ENCODE measurements at places on chromosomes 5 and 9. TPM values are rescaled to one million over a fixed set of nuclear protein-coding genes. Genes with fewer than 3 reads are reported as not detected.

Gene AK8
- polyA plus RNA-seq, result 5.1 TPM

Gene TOR4A
- 8.1 TPM for polyA plus RNA-seq

Gene GFRA3
- polyA plus RNA-seq, result 3.2 TPM

Gene PRDM9
- polyA plus RNA-seq, result not detected

Gene C1QTNF3
- polyA plus RNA-seq, result 56.7 TPM

Gene CYLC2
- polyA plus RNA-seq, result not detected

Gene TCF7
- polyA plus RNA-seq, result 13.2 TPM

- DNase-seq, result peak; percentile 35
These were observed 217.0 kb downstream of the TMEM38B start for GRCh38 chr9:105911104-105911911.

GRCh38 chr5:2143646-2144353 is 261.1 kb upstream of the IRX4 start:
- no peak for DNase-seq

- no peak for DNase-seq
These were observed 145.9 kb downstream of the PCSK1 start for GRCh38 chr5:96287136-96287535.

- DNase-seq, result no peak
These were observed 61.2 kb downstream of the COL15A1 start for GRCh38 chr9:99004717-99005460.

DNA sequence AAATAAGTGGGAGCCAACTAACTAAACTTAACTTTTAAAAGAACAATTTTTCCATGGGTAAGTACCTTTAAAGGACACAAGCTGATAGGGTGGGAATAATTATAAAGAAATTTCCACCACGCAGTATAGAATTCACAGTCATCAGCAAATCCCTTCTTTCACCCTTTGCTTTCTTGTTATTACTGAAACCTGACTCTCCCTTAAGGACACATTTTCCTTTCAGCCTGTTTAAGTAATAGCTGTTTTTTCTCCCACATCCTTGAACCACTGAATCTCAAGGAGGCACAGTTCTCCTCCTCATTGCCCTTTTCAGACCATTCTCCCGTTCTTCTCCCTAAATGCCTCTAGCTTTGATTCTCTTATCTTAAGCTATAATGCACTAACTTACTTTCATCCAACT is 6.3 kb downstream of the C5orf15 start:
- DNase-seq, result no peak

DNA sequence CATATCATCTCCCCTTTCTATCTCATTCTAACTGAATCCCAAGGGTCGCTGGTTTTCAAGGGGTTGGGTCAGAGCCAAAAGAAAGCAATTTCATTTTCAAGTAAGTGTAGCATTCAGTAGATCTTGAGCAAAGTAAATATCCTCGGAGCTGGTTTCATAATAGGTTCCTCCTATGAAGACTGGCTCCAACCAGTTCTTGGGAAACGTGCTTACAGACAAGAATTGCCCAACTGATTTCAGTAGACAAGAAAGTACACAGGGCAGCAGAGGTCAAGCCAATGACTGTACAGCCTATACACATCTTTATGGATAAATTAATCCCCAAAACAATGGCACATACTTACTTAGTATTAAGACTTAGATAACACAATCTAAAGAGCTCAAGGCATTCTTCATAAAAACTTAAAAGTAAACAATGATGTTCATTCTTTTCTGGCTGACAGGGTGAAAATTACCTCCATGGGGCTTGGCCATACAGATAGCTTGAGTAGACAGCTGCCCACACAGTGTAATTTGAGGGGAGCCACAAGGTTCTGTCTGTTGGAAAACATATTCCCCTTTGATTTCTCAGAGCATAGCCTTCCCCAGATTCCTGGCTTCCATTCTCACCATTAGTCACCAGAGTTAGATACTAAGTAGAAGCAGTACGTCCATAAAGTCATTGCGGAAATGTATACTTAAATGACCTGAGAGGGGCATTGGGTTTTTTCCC is 163.9 kb downstream of the ARRDC3 start:
- no peak for DNase-seq

DNA sequence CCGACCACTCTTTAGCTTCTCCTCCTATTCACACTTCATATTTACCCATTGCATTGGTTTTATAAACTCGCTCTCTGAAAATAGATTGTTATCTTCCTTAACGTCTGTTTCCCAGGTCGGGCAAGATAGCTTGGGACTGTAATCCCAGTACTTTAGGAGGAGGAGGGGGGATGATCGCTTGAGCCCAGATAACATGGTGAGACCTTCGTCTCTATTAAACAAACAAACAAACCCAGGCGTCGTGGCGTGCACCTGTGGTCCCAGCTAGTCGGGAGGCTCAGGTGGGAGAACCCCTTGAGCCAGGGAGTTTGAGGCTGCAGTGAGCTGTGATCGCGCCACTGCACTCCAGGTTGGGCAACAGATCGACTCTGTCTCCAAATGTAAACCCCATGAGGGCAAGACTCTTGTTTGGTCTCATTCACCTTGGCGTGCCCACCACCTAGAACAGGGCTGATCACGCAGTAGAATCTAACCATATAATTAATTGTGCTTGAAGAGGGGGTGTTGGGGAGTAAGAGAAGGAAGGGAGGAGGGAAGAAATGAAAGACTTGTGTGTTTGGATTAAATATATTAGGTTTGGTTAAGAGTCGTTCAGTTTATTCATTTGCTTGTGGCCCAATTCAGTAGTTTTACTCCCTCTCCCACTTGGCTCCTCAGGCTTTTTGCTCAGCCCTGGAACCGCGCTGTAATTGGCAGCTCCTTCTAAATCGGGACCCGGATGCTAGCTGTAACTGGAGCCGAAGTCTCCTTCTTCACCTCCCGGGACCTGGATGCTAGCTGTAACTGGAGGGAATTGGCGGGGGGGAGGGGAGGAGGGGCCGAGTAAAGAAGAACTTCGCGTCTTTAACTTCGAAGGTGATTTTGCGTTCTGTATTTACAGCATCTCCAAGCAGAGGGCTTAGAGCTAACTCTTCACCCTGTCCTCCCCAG is 24.9 kb downstream of the CDKN2A start:
- no peak for DNase-seq

DNA sequence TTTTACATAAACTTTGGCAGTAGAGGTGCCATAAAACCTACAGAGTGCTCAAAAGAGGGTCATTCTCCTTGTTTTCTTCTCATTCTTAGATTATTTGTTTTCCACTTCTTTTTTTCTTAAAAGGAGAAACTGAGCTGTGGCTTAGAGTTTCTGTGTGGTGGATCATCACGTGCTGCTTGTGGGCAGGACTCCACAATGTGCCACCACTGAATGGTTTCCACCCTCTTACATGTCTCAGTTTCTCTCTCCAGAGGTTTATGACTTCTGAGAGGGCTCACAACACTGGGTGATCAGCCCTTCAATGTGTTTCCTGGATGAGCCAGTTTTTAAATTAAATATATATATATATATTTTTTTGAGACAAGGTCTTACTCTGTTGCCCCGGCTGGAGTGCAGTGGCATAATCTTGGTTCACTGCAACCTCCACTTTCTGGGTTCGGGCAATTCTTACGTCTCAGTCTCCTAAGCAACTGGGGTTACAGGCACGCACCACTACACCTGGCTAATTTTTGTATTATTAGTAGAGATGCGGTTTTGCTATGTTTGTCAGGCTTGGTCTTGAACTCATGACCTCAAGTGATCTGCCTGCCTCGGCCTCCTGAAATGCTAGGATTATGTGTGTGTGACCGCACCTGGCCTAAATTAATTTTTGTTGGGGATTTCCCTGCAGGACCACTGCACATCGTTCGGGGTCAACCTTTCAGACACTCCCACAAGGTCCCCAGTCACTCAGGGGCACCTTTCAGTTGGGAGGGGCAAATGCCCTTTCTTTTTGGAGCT is 3.1 kb upstream of the UNC13B start:
- no peak for DNase-seq

DNA sequence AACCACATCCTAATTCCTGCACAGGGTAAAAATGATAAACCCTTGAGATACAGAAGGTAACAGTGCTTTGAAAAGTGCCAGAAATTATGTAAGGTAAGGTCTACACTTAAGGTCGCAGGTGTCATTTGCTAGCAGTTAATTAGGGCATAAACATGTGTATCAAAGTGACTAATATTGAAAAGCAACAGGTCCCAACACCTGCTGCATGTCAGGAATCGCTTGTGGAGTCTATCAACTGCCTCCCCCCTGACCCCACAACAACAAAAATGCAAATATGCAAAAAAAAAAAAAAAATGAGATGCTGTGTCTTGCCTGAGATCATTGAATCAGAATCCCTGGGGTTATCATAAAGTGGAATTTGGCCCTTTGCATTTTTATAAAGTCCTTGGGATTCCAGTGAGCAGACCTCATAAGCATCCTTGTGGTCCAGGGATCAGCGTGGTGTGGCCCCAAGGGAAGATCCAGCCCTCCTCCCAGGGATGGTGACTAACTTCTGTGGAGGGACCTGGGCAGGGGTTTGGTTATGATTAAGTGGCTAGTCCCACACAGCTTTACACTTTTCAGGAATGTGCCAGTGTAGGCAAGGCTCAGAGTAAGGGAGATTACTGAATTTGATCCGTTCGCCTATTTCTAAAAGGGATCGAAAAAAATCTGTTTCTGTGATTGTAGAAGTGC is 92.5 kb upstream of the TNFSF8 start:
- DNase-seq, result no peak

DNA sequence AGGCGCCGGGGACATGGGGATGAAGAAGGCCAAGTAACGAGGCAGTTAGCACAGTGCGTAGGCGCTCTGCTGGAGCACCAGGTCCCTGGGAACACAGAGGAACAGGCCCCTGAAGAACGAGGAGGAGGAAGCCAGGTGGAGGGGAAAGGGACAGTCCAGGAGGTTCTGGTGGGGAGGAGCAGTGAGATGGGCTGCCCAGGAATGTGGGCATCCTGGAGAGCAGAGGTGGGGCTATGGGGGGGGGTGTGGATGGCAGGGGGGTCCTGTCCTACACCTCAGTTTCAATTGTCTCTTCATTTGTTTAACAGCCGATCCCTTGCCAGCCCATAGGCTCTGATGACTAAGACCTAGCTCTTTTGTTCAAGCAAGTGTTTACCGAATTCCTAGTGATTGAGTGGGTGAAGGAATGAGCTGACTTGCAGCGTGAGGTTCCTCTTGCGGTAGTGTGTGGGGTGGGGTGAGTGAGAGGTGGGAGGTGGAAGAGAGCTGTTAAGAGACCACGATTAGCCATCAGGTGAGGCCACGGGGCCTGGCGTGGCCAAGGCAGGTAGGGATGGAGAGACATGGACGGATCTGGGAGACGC is 8.4 kb upstream of the PHYHD1 start:
- no peak for DNase-seq

GRCh38 chr5:147927901-147928300 is 21.6 kb upstream of the C5orf46 start:
- no peak for DNase-seq

DNA sequence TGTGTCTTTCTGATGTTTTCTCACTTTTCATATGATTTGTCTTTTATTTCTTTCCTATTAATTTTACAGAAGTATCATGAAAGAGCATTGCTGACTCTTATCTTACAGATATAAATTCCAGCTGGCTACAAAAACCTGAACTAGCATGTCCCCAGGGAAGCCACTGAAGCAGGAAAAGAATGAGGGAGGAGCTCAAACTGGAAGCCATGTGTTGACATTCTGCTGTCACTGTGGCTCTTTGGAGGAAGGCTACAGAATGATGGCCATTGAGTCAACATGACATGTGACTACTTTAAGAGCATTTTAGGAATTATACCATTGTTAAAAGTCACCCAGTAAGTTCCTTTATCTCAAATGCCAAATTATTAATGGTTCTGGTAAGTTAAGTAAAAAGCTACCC is 638.3 kb upstream of the DMAC1 start:
- DNase-seq, result no peak

DNA sequence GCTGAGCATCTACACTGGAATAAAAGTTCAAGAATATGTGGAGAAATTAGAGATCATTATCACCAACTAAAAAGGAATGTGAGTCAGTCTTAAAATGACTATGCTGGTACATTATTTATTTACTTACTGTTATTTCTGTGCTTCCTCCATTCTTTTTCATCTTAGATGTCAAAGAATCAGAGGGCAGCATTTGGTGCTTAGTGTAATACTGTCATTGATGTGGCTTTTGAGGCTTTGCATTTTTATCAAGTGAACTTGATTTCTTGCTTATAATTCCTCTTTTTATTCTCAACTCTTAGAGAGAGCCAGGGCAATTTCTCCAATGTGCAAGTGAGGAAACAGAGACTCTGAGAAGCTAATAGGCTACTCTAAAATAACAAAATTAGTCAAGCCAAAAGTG is 163.7 kb upstream of the TRPC7 start:
- no peak for DNase-seq

- no peak for DNase-seq
These were observed 131.5 kb downstream of the MARCHF11 start for GRCh38 chr5:16048132-16048531.

DNA sequence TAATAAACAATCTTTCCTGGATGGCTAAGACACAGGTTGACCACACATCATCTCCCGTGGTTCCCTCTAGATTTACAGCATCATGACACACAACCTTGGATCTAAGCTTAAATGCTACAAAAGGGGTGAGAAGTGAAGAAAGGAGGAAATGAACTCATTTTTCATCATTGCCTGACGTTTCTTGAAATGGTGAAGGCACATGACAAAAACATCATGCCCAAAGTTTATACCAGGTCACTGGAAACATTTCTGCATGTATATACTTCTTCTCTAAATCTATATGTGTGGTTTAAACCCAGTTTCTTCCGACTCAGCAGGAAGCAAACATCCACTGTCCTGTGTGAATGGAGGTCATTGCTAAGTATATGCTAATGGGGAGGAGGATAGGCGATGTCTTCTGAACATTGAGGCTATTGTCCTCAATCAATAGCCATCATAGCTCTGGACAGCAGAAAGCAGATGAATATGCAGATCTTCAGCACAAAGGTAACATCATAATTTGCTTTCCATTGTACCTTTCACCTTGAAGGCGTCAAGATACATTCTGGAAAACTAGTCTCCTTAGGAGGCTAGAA is 137.4 kb downstream of the MED27 start:
- no peak for DNase-seq

- DNase-seq, result no peak
These were observed 30.3 kb upstream of the MAST4 start for GRCh38 chr5:66565878-66566277.

DNA sequence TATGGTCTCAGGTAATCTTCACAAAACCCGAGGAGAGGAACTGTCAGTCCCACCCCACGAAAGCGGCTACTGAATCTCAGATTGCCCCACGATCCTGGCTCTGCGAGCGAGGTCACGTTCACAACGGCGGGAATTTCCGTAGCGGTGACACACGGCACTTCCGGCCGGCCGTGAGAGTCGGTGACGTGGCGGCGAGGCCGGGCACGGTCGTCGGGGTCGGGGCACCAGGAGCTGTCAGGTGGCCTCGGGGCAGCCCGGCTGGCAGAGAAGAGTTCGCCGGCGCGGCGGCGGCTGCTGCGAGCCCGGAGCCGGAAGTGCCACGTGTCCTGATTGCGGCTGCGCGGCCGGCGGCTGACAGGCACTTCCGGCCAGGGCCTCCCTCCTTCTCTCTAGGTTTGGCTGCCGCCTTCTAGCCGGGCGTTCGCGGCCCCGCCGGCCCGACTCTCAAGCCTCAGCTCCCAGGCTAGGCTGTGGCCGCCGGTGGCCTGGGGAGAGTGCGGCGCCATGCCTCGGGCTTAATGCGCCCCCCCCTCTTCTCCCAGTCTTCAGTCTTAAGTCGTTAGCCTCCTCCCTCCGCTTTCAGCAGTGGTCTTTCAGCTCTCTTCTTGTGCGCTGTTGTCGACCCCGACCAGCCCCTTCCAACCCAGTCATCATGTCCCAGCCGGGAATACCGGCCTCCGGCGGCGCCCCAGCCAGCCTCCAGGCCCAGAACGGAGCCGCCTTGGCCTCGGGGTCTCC is at the start of gene SEC24A:
Gene SEC24A, plus strand, starts transcription at position 361 of the 738 bp plus-strand sequence. Its CDS starts 292 bp downstream, at position 653.
- DNase-seq, result peak; percentile 82

Measured in renal pelvis (tissue), 12 donors.